Stimulated activated CD8-positive, alpha-beta memory T cell treated with anti-CD3 and anti-CD28 coated beads, Interleukin-4, amount 100 ng/mL, for 24 hours (primary cell): ENCODE measurements at places on chromosomes 1 and 21.

- DNase-seq = no peak
Observed at GRCh38 chr1:17195731-17196130, 9.2 kb upstream of the PADI1 start.

GRCh38 chr1:58395355-58395754, 151.2 kb downstream of the OMA1 start:
- DNase-seq = no peak

DNA sequence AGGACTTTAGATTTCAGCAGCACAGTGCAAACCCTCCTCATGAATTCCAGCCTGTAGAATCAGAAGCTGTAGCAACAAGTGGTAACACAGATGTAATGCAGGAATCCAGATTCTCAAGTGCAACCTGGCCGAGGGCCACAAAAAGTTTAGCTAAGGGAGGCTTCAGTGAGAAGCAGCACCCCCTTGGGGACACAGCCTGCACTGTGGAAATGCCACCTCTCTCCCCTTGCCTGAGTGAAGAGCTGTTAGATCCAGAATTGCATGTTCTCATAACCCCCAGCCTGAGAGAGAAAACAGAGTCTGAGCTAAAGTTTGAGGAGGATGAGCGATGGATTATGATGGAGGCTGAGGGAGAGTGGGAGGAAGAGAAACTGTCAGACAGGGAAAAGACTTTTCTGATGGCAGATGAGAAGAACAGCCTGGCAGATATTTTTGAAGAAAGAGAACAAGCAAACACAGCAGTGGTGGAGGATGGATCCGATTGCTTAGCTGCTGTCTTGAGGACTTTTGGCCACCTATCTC, 80.5 kb upstream of the BMP8A start:
- peak; percentile 30 for DNase-seq

GRCh38 chr1:25671929-25672328, 55.3 kb downstream of the MAN1C1 start:
- DNase-seq = no peak

DNA sequence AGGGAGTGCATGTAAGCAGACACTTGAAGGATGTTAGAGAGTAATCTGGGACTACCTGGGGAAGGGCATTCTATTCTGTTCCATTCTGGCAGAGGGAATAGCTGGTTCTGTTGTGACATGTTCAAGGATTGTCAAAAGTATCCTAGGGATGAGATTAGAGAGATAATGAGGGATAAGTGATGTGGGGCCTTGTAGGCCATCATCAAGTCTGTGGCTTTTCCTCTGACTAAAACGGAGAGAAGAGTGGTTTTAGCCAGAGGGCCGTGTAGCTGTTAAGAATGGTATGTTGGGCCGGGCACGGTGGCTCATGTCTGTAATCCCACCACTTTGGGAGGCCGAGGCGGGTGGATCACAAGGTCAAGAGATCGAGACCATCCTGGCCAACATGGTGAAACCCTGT, 23.6 kb downstream of the TGFB2 start:
- no peak for DNase-seq

DNA sequence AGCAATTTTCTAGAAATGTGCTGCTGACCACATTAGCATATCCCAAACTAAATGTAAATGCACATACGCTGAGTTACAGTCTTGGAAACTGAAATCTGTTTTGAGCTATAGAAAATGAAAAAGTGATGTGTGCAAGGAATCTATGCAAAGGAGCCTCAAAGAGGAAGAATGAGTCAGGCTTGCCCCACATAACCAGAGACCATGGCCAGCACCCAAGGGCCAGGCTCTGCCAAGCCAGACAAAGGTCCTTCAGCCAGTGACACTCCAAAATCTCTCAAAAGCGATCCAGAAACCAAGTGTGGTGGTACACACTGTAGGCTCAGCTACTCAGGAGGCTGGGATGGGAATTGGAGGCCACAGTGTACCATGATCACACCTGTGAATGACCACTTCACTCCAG, 195.2 kb downstream of the TOMM20 start:
- no peak for DNase-seq
